ENCODE measurements at places on chromosomes 1 and 21.

DNA sequence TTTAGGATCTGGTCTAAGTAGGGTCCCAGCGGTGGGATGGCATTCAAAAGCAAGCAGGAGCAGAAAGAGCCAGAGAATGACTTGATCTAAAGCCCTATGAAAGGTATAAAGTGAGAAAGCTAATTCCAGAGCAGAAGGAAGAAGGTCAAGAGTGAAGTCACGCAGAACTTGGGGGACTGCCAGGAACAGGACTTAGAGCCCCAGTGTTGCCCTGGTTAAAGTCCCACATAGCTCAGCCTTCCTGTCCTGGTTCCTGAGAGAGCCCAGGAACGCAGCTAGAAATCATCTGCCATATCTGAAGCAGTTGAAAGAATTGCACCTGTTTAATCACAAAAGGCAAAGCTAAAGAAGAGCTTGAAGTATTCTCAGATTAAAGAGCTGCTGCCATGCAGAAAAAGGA, 160.6 kb upstream of the ATP1B1 start:
- no peak for DNase-seq

DNA sequence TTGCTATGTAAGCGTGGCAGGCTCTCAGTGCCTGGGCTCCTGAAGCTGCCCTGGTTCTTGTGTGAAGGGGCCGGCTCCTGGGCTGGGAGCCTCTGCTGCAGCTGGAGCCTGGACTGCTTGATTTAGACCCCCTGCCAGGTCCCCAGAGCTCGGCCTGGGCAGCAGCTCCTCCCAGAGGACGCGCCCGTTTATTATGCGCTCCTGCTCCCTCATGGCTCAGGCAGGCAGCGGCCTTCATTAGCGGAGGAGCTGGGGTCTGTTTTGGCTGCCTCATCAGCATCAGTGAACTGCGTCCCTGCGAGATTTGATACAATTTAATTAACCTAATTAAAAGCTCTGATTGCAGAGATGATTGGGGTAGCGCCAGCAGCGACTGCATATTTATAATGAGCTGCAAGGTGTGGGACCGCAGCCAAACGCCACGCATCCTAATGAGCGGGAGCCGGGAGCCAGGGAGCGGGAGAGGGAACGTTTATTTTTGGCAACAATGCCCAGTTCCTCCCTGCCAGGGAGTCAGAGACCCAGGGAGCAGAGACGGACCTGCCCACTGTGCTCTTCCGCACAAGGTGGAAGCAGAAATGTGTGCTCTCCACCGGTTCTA, 16.6 kb downstream of the UTP11 start:
- peak; percentile 94 for DNase-seq

DNA sequence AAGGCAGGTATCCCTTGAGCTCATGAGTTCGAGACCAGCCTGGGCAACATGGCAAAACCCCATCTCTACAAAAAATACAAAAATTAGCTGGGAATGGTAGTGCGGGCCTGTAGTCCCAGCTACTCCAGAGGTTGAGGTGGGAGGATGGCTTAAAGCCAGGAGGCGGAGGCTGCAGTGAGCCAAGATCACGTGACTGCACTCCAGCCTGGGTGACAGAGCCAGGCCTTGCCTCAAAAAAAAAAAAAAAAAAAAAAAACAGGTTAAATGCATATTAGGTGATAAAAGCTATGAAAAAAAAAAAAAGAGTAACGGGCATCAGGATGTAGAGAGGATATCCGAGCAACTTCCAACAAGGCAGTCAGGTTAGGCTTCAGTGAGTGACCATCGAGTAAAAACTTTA, 2.8 kb upstream of the SRRM1 start:
- DNase-seq = no peak

DNA sequence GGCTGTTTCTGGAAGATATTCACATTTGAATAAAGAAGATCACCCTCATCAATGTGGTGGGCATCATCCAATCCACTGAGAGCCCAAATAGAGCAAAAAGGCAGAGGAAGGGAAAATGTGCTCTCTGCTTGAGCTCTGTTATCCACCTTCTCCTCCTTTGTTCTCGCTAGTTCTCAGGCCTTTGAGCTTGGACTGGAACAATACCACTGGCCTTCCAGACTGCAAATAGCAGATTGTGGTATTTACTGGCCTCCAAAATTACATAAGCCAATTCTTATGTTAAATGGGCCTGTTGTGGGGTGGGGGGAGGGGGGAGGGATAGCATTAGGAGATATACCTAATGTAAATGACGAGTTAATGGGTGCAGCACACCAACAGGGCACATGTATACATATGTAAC, 219.3 kb downstream of the C1orf94 start:
- DNase-seq = no peak

DNA sequence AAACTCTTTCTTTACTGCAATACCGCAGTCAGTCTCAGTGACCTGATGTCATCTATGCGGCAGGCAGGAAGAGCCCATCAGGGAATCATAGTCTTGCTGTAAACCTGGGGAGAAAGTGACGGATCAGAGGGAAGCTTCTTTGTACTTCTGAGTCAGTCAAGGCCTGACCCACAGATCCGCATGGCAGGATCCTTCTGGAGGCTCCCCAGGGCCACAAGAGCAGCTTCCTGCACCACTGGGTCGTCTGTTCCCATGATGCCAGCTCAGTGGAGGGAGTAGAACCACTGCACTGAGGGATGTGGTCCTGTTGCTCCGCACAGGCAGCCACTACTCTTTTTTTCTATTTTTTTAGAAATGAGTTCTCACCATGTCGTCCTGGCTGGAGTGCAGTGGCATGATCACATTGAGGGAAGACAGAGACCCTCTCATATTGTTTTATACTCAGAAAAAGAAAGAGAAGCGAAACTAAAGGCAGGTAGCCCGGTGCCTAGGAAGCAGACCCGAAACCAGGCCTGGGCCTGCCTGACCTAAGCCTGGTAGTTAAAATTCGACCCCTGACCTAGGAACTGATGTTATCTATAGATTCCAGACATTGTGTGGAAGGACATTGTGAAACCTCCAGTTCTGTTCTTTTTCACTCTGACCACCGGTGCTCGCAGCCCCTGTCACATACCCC, 6.3 kb upstream of the ERVH48-1 start:
- no peak for DNase-seq

GRCh38 chr1:218664385-218665170, 319.4 kb downstream of the TGFB2 start:
- DNase-seq = no peak

GRCh38 chr1:234262007-234262753, 111.1 kb upstream of the COA6 start:
- no peak for DNase-seq

DNA sequence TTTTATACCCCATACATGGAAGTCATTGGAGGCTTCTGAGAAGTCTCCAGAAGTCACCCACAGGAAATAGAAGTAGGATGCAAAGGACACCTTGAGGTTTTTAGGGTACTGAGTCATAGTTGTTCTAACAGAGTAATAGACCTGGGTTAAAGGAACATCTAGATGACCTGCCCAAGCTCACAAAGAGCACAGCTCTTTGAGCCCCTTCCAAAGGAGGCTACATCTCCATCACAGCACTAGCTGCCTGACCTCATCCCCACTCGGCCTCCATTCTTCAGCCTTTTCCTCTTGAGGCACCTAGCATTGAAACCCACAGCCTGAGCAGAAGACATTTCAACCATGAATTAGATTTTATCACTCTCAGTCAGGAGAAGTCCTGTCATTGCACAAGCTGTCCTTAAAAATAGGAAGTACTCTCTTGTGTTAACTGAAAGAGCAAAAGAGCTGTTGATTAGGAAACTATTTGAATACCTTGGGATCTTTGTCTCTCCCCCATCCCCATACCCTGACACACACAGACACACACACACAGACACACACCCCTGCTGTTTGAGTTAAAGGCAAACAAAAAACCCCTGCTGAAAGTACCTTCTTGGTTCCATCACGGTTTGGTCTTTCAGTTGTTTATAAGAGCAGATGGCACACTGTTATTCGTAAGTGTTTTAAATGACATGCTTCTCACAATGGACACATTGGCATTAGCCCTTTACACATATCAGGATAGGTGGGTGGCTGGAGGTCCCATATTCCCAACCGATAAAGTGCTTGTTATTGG, 22.2 kb downstream of the MKNK1 start:
- DNase-seq = no peak

DNA sequence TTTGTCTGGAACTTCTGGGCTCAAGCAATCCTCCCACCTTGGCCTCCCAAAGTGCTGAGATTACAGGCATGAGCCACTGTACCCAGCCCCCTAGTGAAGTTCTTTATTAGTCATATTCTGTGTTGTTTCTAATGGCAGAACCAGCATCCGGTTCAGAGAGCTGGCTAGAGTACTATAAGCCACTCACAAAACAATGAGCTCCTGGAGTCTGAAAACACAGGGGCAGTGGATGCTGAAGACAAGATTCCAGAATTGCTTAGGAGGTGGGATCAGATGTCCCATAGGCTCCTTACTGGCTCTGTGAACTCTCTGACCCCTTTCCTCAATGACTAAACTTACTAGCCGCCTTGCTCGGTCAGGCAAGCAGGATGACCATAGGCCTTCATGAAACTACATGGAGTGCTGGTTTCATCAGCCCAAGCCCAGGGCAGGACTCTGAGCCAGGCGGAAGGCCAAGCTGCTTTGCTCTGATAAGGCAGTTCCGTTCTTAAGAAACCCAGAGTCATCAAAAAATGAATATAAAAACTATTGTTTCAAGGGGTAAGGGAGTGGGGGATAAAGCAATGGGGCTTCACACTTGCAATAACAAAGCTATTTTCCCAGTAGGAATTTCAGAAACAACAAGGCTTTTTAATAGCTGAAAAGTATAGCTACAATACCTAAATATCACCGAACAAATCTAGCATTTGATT, 8.1 kb downstream of the MTHFR start:
- DNase-seq = no peak

GRCh38 chr1:68777851-68778250, 281.0 kb upstream of the DEPDC1 start:
- DNase-seq = no peak

DNA sequence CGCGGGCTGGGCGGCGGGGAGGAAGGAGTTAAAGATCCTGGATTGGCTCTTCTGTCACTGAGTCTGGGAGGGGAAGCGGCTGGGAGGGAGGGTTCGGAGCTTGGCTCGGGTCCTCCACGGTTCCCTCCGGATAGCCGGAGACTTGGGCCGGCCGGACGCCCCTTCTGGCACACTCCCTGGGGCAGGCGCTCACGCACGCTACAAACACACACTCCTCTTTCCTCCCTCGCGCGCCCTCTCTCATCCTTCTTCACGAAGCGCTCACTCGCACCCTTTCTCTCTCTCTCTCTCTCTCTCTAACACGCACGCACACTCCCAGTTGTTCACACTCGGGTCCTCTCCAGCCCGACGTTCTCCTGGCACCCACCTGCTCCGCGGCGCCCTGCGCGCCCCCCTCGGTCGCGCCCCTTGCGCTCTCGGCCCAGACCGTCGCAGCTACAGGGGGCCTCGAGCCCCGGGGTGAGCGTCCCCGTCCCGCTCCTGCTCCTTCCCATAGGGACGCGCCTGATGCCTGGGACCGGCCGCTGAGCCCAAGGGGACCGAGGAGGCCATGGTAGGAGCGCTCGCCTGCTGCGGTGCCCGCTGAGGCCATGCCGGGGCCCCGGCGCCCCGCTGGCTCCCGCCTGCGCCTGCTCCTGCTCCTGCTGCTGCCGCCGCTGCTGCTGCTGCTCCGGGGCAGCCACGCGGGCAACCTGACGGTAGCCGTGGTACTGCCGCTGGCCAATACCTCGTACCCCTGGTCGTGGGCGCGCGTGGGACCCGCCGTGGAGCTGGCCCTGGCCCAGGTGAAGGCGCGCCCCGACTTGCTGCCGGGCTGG, at the start of gene NPR1:
Gene NPR1 (plus strand): TSS at position 170 of the 818 bp plus-strand sequence. CDS start 421 bp downstream, at position 591.
- no peak for DNase-seq

GRCh38 chr1:116569776-116570357, 959 bp downstream of the CD58 start:
- DNase-seq = peak; percentile 37

DNA sequence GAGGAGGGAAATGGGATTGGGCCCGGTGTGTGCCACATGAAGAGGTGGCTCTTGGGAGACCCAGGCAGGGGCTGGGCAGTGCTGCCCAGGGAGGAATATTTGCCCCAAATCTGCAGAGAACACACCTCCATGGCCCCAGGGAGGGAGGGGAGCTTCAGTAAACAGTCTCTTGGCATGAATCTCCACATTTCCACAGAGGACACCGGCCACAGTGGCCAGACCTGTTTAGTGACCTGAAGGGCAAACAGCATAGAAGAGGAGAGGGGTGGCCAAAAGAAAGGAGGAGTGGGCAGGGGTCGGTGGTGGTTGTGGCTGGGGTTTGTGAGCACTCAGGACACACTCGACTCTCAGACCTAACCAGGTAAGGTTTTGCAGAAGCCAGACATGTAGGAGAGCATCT, 54.0 kb upstream of the IFFO2 start:
- DNase-seq = no peak

DNA sequence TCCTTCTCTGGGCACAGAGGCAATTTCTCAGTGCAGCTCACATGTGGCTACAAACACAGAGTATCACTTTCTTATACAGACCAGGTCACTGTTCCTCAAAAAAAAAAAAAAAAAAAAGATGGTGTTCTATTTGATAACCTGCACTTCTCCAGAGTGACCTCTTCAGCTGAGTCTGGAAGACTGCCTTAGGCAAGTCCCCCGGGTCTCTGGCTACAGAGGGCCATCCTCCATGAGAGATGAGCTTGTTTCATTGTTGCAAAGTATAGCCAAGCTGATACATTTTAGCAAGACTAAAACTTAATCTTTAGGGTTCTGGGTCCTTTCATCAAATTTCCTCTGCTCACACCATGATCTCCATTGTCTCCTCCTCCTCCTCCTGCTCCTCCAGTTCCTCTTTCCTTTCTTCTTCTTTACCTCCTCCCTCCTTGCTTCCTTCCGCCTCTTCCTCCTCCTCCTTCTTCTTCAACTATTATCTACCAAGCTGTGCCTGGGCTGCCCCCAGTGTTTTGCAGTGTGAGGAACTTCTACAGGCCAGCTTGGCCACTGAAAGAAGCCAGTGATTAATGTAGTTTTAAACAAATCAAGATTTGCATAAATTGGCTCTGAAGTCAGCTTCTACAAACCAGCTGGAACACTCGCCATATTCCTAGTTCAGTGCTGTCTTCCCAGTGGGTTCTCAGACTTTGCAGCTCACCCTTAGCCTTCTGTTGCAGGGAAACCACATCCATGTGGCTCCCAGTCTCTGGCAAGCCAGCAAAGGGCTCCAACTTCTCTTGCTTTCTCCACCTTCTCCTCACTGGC, 139.4 kb downstream of the RUNX1 start:
- DNase-seq = no peak

GRCh38 chr1:163673759-163674151, 352.0 kb downstream of the NUF2 start:
- DNase-seq = no peak

GRCh38 chr1:5991381-5992025, 722 bp downstream of the NPHP4 start:
- DNase-seq = peak; percentile 51

DNA sequence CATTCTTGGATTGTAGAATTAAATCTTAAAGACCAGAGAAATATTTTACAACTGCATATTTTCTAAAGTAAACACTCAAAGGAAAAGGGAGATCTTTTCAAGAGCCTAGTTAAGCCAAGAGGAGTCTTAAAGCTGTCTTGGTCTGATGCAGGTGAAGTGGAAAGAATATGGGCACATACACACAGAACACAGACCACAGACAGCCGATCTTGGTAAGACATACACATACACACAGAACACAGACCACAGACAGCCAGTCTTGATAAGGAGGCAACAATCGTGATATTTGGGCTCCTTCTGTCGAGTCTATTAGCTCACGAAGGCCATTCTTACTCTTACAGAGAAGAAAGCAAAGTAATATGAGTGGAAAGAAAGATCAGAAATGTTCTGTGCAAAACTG, 1153.9 kb upstream of the TMPRSS15 start:
- no peak for DNase-seq

- DNase-seq = no peak
Observed at GRCh38 chr1:213154056-213154685, 103.1 kb downstream of the RPS6KC1 start.

GRCh38 chr1:19038096-19038495, 81.6 kb upstream of the IFFO2 start:
- no peak for DNase-seq
